ENCODE measurements at places on chromosomes 12 and 14.

DNA sequence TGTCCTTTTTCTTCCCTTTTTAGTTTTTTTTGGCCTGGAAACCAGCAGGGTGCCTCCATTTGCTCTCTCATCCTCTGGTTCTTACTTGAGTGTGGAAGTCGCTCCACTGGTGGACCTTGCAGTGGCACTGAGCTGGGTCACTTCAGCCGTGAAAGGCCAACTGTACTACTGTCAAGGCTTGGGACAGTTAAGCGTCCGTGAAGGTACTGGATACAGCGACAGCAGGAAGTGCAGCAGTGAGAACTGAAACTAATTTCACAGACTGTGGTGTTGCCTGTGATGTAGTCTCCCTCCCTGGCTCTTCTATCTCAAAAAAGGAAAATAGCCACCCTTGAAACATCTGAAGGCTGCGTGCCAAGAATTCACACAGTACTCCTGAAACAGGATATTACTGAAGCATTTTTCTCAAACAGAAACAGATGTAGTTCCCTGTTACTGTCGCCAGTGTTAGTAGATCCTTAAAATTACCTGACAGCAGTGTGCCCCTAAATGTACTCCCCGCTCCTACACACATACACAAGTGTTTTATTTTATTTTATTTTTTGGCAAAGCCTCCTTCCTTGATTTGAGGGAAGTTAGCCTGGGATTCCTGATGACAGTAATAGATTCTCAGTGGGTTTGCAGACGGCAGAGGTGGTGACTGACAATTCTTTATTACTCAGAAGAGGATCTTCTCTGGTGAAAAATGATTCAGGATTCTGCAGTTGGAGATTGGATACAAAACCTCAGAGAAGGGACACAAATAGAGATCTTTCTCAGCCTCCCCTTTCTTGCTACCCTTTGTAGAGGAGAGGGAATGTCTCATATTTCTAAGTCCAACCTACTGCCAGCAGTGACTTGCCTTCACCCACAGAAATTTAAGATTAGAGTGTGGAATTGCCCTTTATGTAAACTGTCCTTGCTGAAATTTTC is 4.4 kb downstream of the SUSD6 start:
- DNase-seq = peak; percentile 81

- DNase-seq = no peak
Observed at GRCh38 chr12:24705741-24706358, 243.1 kb downstream of the BCAT1 start.

- DNase-seq = no peak
Observed at GRCh38 chr12:94372461-94372860, 87.2 kb downstream of the CEP83 start.

DNA sequence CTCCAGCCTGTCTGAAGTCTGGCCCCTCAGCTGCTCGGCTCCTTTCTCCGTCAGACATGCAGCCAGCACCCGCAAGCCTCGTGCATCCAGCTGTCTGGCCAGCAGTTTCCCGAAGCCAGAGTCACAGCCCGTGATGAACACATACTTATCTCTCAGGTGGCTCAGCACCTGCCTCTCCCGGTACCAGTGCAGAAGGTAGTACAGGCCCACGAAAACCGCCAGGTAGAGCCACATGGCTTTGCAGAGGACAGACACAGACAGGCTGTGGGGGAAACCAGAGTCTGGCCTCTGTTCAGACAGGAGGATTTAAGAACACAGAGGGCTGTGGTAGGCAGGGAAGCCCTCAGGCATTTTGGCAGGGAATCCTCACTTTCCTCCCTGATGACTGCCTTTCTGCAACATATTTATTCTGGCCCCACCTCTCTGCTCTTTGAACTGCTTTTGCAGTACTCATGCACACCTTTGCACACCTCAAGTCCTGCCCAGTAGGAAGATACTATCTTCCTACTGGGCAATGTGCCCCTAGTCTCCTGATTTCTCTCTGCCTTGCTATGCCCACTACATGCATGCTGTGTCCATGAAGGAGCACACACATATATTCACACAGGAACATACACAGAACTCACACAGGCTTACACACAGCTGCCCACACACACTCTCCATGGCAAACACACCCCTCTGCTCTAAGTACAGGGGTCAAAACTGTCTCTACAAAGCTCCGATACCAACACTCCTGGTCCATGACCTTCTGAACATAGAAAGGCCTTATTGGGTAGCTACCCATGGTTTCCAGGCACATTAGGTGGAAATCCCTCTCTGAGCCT is at the start of gene RDH16:
Gene RDH16 (minus strand): TSS at position 380 of the 824 bp plus-strand sequence. CDS start 146 bp downstream, at position 234.
- DNase-seq = no peak

DNA sequence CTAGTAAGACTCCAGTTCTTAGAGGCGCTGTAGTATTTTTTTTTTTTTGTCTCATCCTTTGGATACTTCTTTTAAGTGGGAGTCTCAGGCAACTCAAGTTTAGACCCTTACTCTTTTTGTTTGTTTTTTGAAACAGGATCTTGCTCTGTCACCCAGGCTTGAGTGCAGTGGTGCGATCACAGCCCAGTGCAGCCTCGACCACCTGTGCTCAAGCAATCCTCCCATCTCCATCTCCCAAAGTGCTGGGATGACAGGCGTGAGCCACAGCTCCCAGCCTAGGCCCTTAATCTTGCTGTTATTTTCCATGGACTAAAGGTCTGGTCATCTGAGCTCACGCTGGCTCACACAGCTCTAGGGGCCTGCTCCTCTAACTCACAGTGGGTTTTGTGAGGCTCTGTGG is 21.3 kb downstream of the GPRC5A start:
- DNase-seq = no peak

DNA sequence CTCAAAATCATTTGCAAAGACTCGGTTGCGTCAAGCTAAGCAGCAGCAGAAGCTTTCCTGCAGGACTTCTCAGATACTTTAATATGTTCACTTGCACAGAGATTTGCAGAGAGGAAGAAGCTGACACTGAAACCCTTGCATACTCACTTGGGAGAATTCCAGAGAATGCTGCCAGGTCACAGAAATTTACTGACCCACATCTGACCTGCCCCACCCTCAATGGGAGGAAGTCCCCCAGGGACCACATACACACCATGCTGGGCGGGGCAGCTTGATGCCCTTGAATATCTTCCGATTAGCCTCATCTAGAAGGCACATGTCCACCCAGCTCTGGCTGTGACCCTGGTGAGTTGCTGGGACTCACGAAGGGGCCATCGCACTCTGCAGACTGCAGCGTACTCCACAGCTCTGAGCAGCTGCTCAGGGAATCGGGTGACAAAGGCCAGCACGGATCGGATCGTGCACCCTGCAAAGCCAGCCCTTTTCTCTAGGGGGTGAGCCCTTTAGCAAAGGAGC is 83.2 kb downstream of the ITPK1 start:
- peak; percentile 44 for DNase-seq

GRCh38 chr14:105065280-105066228 is at the start of gene GPR132:
Gene GPR132, minus strand, starts transcription at chr14:105065430. Its CDS starts 10,010 bp downstream, at chr14:105055420.
- DNase-seq = no peak

DNA sequence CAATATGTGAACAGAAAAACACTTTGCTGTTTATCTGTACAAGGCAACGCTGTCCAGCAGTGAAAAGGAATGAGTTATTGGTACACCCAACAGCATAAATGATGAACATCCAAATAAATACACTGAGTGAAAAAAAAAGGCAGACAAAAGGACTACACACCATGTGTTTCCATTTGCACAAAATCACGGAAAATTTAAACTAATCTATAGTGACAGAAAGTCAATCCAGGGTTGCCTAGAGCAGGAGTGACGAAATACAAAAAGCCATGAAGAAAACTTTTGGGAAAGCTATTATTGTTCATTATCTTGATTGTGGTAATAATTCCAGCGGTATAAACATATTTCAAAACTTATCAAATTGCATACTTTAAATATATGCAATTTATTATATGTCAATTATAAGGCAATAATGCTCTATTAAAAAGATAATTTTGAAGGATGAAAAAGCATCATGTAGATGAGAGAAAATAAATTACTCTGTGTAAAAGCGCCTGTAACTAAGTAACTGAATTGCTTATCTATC is 578.0 kb upstream of the TMEM132C start:
- no peak for DNase-seq

DNA sequence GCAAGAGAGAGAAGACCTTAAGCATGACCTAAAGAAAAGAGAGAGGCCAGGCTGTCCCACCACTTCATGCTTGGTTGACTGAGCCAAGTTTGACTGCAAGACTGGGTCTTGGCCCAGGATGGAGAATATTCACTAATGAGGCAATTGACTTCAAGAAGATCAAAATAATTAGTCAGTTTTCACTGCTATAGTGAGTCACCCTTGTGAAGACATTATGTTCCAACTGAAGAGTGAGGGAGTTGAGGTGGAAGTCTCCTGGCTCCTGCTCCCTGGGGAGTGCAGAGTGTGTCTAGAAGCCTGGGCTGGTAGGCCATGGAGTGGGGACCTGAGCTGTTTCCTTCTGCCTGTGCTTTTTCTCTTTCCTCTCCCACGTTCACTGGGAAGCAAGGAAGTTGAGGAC is 117.6 kb downstream of the CACNA1C start:
- no peak for DNase-seq

GRCh38 chr12:28057856-28058615 is 85.5 kb upstream of the PTHLH start:
- DNase-seq = no peak

DNA sequence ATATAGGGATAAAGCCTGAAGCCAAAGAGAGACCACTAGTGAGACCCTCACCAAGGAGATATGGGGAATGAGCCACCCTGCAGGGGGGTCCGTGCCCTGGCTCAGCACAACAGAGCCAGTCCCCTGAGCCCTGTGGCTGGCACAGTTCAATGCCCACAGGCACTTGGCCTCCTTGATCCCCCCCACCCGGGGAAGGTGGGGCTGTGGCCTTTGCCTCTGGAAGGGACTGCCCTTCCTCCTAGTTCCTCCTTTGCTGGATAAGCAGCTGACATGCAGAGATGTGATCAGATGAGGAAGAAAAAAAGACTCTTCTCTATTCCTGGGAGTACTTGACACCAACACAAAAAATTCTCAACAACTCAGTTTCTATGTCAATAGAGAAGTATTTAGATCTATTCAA is 19.9 kb downstream of the TTC7B start:
- DNase-seq = peak; percentile 29

DNA sequence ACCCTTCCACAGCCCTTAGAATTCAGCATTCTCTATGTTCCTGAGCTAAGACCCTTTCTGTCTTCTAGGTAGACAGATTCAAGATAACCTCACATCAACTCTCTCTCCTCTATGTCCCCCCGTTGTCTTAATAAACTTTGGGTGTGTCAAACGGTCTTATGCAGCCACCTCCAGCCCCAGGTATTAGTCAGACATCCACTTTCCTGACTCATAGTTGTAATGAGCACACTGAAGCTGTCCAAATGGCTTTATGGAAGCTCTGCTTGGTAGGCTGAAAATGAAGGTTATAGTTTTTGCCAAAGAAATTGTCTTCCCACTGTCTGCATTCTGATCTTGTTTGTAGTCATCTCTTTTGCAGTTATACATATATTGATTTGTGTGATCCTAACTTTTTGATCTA is 482.0 kb downstream of the RMST start:
- no peak for DNase-seq

GRCh38 chr12:108922918-108923317 is 43.0 kb downstream of the DAO start:
- DNase-seq = no peak

DNA sequence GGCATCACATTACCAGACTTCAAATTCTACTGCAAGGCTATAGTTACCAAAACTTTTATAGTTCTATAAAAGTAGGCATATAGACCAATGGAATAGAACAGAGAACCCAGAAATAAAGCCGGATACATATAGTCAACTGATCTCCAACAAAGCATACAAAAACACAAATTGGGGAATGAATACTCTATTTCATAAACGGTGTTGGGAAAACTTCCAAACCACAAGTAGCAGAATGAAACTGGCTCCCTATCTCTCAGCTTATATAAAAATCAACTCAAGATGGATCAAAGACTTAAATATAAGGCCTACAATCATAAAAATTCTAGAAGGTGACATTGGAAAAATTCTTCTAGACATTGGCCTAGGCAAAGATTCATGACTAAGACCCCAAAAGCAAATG is 187.9 kb upstream of the PLXNC1 start:
- no peak for DNase-seq

DNA sequence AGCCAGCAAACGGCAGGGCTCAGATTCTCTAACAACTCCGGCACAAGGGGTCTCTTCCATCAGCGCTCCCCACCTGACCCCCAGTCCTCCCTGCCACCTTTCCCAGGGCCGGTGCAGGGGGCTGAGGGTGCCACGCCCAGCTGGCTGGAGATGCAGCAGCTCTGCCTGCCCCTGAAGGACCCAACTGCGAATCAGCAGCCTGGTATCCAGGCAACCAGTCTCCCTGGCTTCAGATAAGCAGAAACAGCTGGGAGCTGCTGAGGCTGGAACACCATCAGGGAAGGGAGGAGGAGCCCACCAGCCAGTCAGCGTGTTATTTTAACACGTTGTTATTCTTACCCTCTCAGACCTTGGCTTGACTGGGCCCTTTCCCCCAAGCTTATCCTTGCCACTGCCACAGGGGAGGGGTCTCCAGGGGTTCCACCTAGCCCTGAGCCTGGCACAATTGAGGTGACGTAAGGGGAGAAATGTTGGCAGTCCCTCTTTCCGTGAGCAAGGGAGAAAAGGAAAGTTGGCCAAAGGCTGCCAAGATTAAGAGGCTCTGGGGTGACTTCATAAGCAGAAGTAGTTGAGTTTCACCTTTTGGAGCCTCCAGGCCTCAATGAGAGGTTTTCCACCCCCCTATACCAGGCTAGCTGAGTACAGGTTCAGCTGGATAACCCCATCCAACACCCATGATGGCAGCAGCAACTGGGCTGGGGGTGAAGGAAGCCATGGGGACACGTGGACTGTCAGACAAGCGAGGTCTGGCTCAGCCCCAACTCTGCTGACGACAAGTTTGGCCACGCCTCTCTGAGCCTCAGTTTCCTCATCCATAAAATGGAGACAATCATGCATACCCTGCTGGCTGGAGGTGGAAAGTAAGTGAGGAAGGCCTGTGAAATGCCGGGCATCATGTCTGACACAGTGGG is 91.1 kb downstream of the IRF2BPL start:
- DNase-seq = peak; percentile 96

GRCh38 chr12:88868050-88868449 is 287.8 kb upstream of the KITLG start:
- DNase-seq = no peak

- no peak for DNase-seq
Observed at GRCh38 chr12:25617991-25618390, 64.9 kb upstream of the LMNTD1 start.

DNA sequence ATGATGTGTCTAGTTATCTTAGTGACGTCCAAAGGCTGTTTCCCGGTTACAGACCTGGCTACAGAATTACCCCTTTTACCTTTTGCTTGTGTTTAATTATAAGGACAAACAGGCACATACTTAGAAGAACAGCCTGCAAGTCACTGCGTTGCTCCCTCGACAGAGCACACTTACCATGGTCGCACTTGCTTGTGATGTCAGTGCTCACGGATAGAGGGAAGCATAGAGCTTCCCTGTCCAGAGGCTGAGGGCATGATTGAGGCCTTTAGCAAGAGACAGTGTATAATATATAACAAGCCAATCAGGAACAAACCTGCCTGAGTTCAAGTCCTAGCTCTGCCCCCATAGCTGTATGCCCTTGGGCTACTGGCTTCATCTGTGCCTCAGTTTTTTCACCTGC is 73.2 kb upstream of the SCN8A start:
- no peak for DNase-seq

GRCh38 chr14:101125719-101126651 is 222.5 kb upstream of the RTL1 start:
- peak; percentile 76 for DNase-seq

- no peak for DNase-seq
Observed at GRCh38 chr12:100703337-100703736, 91.2 kb upstream of the ANO4 start.

GRCh38 chr14:69963966-69964365 is 84.8 kb downstream of the SMOC1 start:
- no peak for DNase-seq

Data from muscle of back (tissue), 13 donors.